ENCODE measurements at places on chromosomes 12 and 14. TPM values are rescaled to one million over a fixed set of nuclear protein-coding genes. Genes with fewer than 3 reads are reported as not detected.

The BCL2L2 gene
- 45.4 TPM for total RNA-seq

The VPS29 gene
- 89.8 TPM for total RNA-seq

The SERPINA12 gene
- total RNA-seq = 1.1 TPM

The KRT74 gene
- 0.05 TPM for total RNA-seq

DNA sequence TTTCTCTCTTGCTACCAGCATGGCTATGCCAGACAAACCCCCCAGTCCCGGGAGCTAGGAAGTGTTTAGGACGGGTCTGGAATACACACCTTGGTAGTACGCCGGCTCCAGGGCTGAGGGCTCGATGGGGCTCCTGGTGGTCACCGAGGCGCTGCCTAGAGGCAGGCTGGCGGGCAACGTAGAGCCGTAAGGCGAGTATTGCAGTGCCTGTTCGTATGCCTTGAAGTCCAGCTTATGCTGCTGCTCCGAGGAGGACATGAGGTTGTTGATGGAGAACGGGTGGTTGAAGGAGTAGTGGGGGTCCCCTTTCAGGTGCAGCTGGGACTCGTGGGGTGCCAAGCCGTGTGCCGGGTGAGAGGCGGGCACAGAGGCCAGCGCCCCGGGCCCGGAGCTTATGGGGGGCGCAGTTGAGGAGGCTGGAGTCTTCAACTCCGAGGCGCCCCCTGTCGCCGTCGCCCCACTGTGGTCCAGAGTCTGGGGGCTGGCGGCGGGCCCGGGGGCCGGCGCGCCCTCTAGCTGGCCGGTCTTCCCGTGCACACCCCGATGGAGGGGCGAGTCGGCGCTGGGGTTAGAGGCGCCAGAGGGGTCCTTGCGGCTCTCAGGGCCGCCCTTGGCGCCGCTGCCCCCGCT, 3.6 kb downstream of the FOXA1 start:
- peak overlapping the region; percentile 96 for H3K27ac ChIP-seq
- no peaks in the 10 kb centered on the region for H3K4me1 ChIP-seq
- H3K27me3 ChIP-seq = no peaks in the 10 kb centered on the region
- DNase-seq = peak; percentile 79
- H3K4me3 ChIP-seq = peak overlapping the region; percentile 59
- no peaks in the 10 kb centered on the region for H3K36me3 ChIP-seq

GRCh38 chr12:104207416-104208205, 8.0 kb upstream of the TXNRD1 start:
- no peaks in the 10 kb centered on the region for H3K36me3 ChIP-seq
- no peaks in the 10 kb centered on the region for H3K27me3 ChIP-seq
- no peaks in the 10 kb centered on the region for H3K4me1 ChIP-seq
- H3K27ac ChIP-seq = no peak overlapping the region
- DNase-seq = no peak

DNA sequence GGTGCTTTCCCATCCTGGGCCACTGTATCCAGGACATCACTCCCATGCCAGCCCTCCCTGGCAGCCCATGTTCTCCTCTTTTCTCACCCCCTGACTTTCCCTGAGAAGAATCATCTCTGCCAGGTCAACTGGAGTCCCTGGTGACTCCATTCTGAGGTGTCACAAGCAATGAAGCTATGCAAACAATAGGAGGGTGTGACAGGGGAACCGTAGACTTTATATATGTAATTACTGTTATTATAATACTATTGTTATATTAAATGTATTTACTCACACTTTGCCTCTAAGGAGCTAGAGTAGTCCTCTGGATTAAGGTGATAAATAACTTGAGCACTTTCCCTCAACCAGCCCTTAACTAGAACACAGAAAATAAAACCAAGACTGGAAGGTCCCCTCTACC, 9.2 kb downstream of the ZNF219 start:
- H3K27me3 ChIP-seq = no peaks in the 10 kb centered on the region
- no peak overlapping the region for H3K4me3 ChIP-seq
- DNase-seq = no peak
- no peak overlapping the region for H3K27ac ChIP-seq
- H3K36me3 ChIP-seq = peaks cover 3% of the 10 kb centered on the region

DNA sequence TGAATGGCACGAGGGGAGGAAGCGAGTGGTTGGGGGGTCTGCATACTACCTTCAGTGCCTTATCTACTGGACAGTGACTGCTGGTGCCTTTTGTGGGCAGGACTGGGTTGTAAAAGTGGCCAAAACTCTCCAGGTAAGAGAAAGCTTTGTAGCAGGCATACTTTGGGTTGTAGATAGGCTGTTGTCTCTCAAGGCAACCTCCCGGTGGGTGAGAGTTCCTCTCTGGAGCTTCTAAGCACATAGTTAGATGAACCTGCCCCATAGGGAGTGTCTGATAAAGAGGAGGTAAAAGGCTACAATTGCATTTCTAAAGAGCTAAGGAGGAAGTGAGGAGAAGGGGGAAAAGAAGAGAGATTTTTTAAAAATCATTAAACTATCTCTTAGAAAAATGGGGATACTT, 4.2 kb upstream of the DAD1 start:
- H3K27me3 ChIP-seq = no peaks in the 10 kb centered on the region
- DNase-seq = no peak
- no peaks in the 10 kb centered on the region for H3K36me3 ChIP-seq
- H3K4me3 ChIP-seq = no peak overlapping the region
- H3K27ac ChIP-seq = no peak overlapping the region

DNA sequence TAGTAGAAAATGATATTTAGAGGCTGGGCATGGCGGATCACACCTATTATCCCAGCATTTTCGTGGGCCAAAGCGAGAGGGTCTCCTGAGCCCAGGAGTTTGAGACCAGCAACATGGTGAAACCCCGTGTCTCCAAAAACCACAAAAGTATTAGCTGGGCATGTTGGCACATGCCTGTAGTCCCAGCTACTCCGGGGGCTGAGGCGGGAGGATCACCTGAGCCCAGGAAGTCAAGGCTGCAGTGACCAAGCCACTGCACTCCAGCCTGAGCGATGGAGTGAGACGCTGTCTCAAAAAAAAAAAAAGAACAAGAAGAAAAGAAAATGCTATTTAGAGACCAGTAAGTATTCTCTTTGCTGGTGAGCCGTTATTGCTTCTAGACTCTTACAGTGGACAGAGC, 79.2 kb upstream of the MDM1 start:
- no peaks in the 10 kb centered on the region for H3K27me3 ChIP-seq
- H3K36me3 ChIP-seq = no peaks in the 10 kb centered on the region
- DNase-seq = no peak
- H3K4me3 ChIP-seq = no peak overlapping the region

- peak; percentile 2 for DNase-seq
- H3K36me3 ChIP-seq = no peaks in the 10 kb centered on the region
- H3K4me3 ChIP-seq = no peak overlapping the region
- no peak overlapping the region for H3K27ac ChIP-seq
These were observed 220.3 kb upstream of the RTL1 start for GRCh38 chr14:101123618-101124510.

- no peaks in the 10 kb centered on the region for H3K4me1 ChIP-seq
- H3K27ac ChIP-seq = no peak overlapping the region
- H3K27me3 ChIP-seq = no peaks in the 10 kb centered on the region
These were observed 49.7 kb upstream of the SAV1 start for GRCh38 chr14:50717811-50718210.

All from prostate gland (tissue), 2 donors.